Central memory CD4-positive, alpha-beta T cell (primary cell): ENCODE measurements at places on chromosomes 12 and 14.

DNA sequence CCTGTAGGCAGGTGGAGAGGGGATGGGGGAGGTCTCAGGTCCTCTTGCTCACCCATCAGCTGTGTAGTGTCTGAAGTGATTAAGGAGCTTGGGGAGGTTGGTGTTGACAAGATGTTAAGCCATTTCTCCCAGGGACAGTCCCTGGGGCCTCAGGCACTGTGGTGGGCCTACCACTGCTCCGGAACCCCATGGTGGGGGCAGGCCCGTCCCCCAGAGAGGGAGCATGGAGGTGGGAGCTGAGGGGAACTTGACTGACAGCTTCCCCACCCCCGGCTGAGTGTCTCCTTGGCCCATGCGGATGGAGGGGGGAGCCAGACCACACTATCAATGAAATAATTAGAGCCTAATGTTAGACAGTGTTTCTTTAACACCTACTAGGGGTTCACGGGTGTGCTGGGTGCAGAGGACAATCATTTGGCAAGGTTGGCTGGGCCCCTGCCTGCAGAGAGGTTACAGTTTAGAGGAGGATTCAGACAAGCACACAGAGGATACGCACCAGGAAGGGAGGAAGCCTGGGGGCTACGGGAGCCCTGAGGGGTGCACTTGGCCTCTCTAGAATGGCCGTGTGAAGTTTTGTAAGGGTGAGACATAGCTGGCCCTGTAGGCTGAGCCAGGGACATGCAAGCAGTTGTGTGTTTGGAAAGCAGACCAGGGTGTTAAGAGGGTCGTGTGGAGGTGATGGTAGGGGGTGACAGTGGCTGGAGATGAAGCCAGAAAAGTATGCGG is 19.3 kb upstream of the KRT80 start:
- no peak for DNase-seq

GRCh38 chr12:46084666-46085631 is 94.6 kb upstream of the SCAF11 start:
- no peak for DNase-seq

DNA sequence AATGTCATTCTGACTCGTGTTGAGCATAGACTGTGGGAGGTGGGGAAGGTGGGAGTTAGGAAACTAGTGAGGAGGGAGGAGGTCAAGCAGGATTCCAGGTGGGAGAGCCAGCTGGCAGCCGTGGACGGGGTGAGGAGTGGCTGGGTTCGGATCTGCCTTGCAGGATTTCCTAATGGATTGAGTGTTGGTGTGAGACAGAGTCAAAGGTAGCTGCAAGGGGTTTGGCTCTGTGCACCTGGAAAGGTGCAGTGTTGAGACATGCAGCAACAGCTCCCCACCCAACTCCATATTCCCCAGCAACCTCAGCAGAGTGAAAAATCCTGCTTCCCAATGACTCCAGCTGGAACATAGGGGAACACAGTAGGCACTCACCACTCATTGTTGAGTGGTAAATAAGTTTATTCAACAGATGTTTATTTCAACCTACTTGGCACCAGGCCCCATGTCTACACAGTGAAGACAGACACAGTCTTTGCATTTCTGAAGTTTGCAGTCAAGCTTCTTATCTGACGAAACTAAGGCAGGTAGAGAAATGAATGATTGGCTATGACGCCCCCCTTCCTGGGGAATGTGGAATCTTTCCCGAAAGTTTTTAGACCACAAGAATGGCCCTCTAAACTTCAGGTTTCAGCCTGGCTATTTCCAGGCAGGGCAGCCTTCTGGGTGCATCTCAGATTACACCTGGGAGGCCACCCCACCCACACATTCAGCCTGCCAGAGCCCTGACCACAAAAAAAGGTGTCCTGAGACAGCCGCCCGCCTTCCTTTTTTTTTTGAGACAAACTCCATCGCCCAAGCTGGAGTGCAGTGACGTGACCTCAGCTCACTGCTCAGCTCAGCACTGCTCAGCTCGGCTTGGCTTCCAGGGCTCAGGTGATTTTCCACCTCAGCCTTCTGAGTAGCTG is 37.9 kb upstream of the PLEKHG6 start:
- no peak for DNase-seq

DNA sequence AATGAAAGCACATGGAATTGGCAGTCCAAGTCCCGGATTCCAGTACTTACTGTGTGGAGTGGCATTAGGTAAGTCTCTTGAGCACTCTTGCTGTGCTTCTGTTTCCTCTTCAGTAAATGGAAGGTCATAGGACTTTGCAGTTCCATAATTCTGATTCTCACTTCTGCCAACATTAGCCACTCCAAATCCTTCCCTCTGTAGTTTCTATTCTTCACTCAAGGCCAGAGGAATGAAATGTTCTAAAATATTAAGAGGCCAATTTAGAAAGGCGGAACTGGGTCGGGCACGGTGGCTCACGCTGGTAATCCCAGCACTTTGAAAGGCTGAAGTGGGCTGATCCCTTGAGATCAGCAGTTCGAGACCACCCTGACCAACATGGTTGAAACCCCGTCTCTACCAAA is 19.8 kb upstream of the SLC5A8 start:
- no peak for DNase-seq

DNA sequence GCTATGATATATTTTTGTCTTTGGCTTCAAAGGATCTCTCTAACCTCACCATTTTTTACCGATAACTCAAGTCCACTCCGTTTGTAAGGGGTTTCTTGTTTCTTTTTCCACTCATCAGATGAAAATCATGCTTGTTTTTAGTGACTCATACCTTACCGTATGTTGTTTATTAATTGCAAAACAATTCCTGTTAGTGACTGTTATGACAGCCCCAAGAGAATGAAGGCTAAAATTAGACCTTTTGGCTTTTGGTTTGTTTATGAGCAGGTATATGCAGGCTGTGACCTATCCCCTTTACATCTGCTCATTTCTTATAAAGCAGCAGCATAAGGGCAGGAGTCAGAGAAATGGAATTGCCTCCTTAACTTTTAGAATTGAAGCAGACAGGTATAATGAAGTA is 319.8 kb downstream of the CEP128 start:
- no peak for DNase-seq

DNA sequence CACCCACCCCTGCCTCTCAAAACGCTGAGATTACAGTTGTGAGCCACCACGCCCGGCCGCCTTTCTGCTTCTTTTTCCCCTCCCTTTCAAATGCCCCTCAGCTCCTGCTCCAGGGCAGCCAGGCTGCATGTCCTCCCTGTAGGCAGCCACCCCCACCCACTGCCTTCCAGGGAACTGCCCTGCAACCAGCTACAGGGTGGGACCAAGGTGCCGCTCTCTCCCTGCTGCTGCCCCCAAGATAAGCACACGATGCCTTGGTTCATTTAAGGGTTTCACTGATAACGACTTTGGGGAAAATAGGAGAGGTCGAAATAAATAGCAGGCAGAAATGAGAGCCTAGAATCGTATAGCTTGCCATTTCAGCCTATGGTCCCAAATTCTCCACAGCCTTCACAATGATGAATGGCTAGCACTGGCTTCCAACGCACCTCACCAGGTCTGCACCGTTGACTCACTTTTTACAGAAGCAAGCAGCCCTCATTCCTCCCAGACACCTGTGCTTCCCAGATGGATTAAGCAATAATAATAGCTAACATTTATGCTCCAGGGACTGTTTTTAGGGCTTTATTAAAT is 40.7 kb downstream of the ATG14 start:
- no peak for DNase-seq

DNA sequence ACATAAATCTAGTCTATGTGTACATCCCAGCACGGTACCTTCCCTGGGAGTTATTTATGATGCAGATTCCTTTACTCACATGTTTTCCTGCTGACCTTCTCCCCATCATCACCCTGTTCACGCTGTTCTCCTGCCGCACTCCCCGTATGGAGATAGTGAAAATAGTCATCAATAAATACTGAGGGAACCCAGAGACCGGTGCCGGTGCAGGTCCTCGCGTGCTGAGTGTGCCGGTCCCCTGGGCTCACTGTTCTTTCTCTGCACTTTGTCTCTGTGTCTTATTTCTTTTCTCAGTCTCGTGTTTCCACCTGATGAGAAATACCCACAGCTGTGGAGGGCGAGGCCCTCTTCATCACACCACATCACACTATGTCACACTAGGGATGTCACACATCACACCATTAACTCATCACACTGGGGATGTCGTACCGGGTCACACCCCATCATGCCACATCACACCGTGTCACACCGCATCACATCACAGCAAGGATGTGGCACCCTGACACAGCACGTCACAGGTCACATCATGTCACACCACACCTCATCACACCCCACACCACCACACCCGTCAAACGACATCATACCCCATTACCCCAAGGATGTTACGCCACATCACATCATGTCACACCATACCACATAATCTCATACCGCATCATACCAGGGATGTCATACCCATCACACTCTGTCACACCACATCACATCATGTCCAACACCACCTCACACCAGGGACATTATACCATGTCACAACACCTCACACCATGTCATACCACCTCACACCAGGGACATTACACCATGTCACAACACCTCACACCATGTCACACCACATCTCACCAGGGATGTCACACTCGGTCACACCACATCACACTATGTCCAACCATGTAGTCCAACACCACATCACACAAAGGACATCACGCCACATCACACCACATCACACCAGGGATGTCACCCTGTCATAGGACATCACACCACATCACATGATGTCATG is 207.0 kb downstream of the TMEM121 start:
- no peak for DNase-seq

DNA sequence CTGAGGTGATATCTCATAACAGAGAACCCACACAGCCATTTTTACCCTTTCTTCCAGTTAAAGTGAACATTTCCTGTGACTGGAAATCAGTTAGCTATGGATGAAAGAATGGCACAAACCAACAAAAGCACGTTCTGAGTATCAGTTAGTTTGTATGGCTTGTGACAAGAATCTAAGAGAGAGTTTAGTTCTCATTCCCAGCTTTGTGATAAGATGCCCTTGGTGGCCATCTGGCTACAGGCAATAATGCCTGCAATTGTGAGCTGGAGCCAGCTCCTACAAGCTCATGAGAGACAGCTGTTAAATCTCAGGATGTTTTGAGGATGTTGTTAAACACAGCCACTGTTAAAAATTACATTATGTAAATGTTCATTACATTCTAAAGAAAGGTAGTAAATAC is 122.0 kb upstream of the FRMD6 start:
- DNase-seq, result no peak

DNA sequence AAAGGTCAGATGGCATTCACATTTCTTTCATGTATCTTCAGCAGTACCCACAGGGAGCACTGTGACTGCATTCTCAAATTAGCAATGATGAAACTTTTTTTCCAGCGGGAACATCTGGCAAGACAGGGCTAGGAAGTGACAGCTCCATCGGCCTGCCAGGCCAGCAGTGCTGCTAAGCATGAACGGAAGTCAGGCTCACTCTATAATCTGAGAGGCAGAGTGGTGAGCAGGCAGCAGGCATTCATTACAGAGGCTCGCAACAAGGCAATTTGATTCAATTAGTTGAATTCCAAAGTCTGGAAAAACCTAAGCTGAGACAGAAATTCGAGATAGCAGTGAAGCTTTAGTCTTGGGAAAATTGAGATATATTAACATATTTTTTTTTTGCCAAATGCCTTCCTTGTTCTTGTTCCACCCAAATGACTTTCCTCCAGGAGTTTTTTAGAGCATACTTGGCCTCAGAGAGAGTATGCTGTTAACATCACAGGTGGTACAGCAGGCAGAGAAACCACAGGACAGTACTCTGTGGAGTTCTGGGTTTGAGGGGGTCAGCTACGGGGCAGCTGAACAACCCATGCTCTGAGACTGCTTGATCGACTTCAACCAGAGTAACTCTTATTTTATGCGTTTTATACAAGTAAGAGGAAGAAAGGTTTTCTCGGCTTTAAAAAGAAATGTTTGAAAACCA is 414.9 kb downstream of the APAF1 start:
- DNase-seq, result no peak

- no peak for DNase-seq
Measured at GRCh38 chr12:100243137-100243536, 23.7 kb downstream of the DEPDC4 start.

GRCh38 chr14:105328678-105329390 is 14.3 kb downstream of the PACS2 start:
- no peak for DNase-seq

GRCh38 chr12:132310181-132311040 is 19.0 kb downstream of the GALNT9 start:
- DNase-seq, result no peak

- no peak for DNase-seq
Measured at GRCh38 chr14:77276959-77277358, 6.0 kb upstream of the NGB start.

DNA sequence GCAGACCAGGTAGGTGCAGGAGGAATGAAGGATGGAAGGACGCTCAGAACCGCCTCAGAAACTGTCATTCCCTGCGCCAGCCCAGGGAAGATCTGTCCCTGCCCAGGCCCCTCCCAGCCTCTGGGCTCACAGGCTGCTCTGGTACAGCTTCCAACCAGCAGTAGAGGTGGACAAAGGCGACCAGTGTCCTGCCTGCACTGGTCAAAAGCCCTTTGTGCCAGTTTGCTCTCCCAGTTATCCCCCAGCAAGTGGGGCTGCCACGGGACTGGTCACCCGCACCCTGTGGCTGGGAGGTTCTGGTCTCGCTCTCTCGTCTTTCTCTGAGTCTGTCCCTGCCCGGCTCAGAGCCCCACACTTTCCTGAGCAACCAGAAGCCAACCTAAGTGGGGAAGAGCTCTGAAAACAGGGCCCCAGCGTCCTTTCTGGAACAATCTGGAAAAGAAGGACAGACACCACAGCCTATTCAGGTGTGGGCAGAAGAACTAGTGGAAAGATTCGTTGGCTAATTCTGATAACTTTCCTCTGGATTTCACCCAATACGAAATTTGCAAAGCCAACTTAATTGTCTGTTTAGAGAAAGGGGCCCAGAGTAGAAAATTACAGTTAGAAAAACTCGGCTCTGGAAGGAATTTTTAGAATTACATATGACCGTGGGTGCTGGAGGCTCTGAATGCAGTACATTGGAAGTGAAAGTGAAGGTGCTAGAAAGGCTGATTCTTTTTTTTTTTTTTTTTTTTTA is 21.7 kb downstream of the SNRNP35 start:
- DNase-seq, result no peak

DNA sequence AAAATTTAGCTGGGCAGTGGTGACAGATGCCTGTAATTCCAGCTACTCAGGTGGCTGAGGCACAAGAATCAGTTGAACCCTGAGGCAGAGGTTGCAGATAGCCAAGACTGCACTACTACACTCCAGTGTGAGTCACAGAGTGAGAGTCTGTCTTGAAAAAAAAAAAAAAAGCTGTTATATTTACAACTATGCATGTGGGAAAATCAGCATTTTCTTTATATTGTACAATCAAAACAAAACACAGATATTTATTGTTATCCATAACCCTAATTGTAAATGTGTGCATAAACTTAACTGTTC is 12.5 kb downstream of the C1R start:
- no peak for DNase-seq
